ENCODE measurements at places on chromosomes 12 and 14.

DNA sequence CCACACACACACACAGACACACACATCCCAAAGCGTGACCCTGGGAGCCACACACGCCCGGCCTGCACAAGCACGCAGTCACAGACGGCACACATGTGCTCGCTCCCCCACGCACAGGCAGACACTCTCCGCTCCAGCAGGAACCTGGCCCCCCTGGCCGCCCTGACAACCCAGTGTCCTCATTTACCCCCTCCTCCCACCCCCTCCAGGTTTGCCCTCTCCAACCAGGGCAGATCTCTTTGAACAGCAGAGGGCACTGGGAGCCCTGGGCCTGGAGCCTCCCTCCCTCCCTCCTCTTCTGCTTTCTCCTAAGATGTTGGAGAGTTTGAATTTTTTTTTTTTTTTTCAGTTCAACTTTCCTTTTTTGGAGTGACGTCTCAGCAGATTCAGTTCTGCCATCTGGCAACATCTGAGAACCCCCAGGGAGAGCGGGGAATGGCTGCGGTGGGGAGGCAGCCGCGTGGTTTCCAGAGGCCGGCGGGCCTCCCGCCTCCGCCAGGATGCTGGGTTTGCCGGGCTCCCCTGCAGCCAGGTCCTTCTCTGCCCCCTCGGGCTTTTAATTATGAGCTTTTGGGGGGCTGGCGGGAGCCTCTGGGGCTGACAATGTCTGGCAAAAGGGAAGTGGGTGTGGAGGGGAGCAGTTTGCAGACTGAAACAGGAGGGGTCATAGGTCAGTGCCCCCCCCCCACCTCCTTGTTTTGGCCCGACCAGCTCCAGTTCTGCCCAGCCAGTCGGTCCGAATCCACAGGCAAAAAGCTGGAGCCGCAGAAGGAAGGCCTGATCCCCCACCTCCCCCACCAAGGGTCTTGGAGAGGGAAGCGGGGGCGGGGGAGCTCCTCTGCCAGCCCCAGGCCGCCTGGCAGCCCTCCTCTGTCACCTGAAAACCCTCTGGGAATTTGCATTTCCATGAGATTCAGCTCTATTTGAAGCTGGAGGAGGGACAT, 1.3 kb upstream of the NCOR2 start:
- peak; percentile 45 for DNase-seq

GRCh38 chr12:25994901-25995625, 36.6 kb downstream of the RASSF8 start:
- DNase-seq: no peak

- no peak for DNase-seq
These were observed 109.7 kb downstream of the CHST11 start for GRCh38 chr12:104566244-104566993.

- DNase-seq: no peak
These were observed 20.9 kb downstream of the POMT2 start for GRCh38 chr14:77299771-77300170.

GRCh38 chr14:92729634-92730358, 18.6 kb downstream of the LGMN start:
- DNase-seq: peak; percentile 25

- DNase-seq: peak; percentile 40
These were observed 615 bp downstream of the CDKN1B start for GRCh38 chr12:12717586-12718380.

- peak; percentile 7 for DNase-seq
These were observed 292.9 kb downstream of the BMP4 start for GRCh38 chr14:53663709-53664108.

GRCh38 chr12:127240249-127240929, 1026.6 kb upstream of the TMEM132C start:
- no peak for DNase-seq

- DNase-seq: no peak
These were observed 16.1 kb upstream of the KRT80 start for GRCh38 chr12:52207895-52208294.

DNA sequence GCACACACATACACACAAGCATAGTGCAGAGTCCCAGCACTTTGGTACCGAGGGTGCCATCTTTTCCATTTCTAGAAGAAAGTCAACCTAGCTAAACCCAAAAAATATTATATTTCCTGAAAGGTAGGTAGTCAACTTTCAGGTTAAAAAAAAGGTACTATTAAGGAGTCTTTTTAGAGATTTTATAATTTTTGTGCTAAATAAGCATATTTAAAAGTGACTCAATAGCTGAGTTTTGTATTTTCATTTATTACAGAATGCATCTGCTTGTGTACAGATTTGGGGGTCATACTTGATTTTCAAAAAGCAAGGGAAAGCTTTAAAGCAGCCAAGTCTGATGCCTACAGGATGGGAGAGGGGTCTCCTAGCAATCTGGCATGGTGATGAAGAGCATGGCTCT, 34.6 kb downstream of the DCAF5 start:
- no peak for DNase-seq

- no peak for DNase-seq
These were observed 41.9 kb downstream of the CDC42BPB start for GRCh38 chr14:103015426-103015825.

DNA sequence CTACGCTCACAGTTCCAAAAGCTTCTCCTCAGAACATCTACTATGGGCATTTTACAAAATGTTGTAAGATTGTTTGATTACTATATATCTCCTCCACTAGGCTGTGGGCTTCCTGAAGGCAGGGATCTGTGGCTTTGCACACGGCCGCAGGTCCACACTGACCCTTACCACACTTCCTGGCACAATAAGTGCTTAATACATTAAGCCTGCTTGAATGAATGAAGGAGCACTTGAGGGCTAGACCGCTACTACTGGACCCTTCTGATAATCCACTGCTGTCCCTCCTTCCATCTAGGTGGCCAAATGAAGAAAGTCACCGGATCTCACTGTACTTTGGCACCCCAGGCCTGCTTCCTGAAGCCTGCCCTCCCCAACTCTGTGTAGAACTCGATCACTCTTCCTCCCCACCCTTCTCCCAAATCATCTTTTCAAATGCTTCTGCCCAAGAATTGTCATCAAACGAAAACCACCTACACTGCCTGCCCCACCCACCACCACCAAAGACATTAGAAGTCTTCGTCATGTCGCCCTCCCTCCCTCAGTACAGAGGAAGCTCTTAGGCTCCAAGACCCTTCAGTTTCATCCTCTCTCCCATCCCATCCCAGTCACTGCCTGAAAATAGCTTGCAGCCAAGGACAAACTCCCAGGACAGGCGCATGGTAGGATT, 596 bp upstream of the ZBTB39 start:
- DNase-seq: peak; percentile 34

- no peak for DNase-seq
These were observed 16.3 kb upstream of the CD9 start for GRCh38 chr12:6183689-6184428.

- DNase-seq: no peak
These were observed 94.7 kb upstream of the PWP1 start for GRCh38 chr12:107590814-107591375.

DNA sequence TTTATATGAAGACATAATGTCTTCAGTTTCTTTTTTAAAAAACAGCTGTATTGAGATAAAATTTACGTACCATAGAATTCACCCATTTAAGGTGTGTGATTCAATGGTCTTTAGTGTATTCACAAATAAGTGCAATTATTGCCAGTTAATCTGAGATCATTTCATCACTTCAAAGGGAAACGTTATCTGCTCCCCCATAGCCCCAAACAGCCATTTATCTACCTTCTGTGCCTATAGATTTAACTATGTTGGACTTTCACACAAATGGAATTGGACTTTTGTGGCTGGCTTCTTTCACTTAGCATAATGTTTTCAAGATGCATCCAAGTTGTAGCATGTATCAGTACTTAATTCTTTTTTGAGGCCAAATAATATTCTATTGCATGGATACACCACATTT, 9.7 kb downstream of the PNP start:
- no peak for DNase-seq

GRCh38 chr12:12451098-12451497, 94.2 kb downstream of the BORCS5 start:
- DNase-seq: no peak

- DNase-seq: no peak
These were observed 37.1 kb downstream of the PPFIA2 start for GRCh38 chr12:81722004-81722403.

DNA sequence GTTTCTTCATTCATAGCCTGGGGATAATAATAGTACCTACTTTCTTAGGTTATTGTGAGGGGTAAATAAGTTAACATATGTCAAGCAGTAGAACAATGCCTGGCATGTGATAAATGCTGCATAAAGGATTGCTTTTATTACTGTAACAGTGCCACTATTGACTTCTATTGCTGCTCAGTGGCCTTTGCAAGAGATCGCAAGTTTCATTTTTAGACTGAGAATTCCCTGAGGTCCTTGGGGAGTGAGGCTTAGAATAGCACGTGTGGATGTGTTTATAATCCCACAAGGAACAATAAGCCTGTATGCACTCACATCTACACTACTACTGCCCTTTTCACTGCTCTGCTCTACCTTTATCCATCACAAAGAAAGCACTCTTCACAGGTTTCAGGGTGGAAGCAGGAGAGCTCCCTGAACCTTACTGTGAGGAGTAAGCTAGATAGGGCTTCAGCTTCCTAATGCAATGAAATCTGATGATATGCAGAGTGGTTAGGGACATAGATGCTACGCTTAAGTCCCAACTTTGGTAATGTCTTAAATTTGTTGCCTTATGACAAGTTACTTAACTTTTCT, 302.6 kb downstream of the SNAPC1 start:
- DNase-seq: no peak

DNA sequence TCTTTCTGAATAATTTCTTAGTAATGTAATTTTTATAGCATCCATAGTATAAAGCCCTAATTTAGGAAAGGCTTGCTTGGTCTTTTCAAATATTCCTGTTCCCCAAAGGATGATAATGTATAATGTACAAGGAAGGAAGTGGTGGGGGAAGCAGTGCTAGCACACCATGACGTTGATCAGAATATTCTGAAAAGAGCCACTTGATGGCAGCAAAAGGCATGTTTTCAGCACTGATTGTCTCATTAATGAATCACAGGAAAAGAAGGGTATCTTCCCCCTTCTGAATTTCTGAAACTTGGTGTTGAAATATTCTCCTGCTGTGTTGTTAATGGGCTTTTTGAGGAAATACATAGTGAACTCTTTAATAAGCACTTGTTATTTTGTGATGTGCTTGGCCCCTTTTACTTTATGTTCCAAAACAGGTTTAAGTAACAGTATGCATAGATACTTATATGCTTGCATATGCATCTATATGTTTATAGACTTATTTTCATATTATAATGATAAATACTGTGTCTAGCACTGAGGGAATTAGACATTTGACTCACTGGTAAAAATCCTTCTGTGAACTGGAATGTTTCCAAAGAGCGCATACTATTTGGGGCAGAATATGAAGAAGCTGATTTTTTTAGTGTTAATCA, 122.0 kb downstream of the TMEM117 start:
- DNase-seq: peak; percentile 45

- no peak for DNase-seq
These were observed 323.0 kb downstream of the VRK1 start for GRCh38 chr14:97120204-97120603.

DNA sequence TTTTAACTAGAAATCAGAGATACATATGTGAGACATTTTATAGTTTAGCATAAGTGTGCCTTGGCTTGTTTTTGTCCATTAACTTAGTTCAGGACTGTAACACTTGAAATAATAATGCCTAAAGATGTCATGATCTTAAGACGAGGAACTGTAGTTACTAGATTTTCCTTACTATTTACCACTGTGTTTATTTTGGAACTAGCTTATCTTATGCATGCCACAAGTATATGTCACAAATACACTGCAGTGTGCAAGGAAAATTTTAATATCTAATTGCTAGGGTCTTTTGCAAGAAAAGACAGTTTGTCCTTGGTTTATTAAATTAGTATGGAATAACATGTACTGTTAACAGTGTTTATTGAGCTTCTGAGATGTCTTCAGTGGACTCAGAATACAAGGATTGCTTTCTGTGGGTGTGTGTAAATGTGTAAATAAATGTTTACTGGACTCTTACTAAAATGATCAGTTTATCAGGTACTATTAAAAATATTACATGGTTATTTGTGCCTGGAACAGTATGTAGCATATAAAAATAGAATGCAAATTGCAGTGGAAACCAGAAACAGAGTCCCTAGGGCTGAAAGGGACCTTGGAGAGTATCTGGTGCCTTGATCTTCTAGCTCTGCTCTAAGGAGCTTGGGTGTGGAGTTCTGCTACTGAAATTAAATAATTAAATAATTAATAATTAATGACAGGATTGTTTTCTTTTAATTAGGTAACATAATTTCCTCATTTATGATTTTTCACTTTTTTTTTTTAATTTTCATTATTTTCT, 58.1 kb downstream of the FGD4 start:
- no peak for DNase-seq

- DNase-seq: no peak
These were observed 29.7 kb downstream of the RAD9B start for GRCh38 chr12:110531741-110532333.

- no peak for DNase-seq
These were observed 164.7 kb downstream of the ADCK1 start for GRCh38 chr14:77964586-77964985.

- no peak for DNase-seq
These were observed at the start of gene SERPINA12 for GRCh38 chr14:94509356-94509755. TSS of gene SERPINA12 (minus strand) at chr14:94509469. CDS start at chr14:94498397, 11,072 bp downstream.

- no peak for DNase-seq
These were observed 9.8 kb downstream of the PRIMA1 start for GRCh38 chr14:93778453-93778852.

- DNase-seq: no peak
These were observed 20.7 kb downstream of the GTF2A1 start for GRCh38 chr14:81200054-81200453.

- no peak for DNase-seq
These were observed 77.1 kb downstream of the KCNMB4 start for GRCh38 chr12:70443062-70443673.

DNA sequence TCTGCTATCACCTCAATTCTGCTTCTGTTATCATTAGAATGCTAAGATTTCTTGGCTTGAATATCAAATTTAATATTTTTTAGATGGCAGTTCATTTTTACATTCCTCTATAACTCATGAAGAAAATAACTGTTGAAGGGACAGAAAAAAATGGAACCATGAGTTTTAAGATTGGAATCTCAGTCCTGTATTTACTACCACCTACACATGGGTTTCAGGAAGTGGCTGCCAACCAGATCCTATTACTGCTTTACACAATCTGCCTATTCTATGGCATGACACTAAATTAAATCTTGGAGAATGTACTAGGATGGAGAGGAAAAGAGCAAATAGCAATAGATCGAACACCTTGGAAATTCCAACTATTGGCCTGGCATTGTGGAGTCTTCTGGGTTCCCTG, 140.8 kb downstream of the DUSP6 start:
- no peak for DNase-seq

All from Caki2 (cell line).